ENCODE measurements at places on chromosomes 5 and 9.

DNA sequence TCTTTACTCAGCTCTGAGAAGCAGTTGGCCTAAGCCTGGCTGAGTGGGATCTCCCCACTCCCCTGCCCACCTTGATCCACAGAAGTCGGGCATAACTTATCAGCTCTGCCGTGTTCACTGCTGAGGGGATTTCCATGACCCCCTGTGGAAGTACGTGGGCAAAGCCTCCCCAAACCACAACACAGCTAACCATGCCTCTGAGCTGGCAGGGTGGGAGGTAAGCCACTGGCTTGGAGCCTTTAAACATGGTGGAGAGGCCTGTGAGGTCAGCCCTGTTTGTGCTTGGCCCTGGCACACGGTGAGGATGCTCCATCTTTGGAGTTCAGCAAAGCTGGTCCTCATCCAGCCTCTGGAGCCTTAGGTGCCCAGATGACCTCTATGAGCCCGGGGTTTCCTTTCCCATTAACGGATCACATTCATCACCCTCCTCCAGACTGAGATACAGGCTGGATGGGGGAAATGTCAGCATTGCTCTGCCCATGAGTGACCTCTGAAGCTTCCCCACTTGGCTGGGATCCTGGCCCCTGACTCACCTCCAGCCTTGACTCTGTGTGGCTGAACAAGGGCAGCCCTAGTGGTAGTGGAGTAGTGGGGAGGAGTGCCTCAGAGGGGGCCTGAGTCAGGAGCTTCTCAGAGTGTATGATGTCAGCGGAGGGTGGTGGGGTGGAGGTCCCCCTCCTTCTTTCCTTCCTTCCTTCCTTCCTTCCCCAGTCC lies 6.2 kb downstream of the PDLIM4 start:
- DNase-seq = no peak

DNA sequence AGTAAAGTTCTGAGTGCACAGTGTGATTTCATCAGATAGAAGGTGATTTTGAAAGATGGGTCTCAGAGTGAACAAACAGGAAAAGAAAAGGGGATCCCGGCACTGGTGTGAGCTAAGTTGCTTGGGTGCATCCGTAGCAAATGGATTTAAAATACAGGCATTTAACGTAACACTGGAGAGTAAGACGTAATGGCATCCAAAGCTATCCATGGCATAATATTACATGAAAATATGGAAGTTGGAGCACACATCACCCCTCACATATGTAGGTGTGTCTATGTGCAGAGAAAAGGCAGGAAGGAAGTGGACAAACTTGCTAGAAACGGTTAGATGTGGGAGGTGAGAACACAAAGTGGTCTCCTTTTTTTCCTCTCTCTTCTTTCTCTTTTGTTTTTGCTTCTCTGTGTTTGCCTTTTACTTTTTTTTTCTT lies 38.2 kb upstream of the SEMA4D start:
- DNase-seq = no peak

DNA sequence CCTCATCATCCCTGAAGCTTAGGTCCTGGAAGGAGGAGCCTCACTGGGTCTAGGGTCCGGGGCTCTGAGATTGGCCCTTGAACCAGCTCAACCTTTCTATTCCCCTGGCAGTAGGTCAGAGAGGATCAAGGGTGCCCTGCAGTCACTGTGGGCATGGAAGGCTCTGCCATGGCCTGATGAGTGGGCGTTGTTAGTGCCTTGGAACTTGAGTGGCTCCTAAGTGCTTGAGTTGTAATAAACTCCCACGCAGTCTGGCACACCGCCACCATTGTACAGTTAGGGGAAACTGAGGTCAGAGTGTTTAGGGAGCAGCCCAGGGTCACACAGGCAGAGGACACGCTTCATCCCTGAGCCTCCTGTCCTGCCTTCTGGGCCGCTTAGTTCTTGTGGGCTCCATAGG lies 10.4 kb upstream of the SYNPO start:
- DNase-seq = no peak

GRCh38 chr5:11719888-11720481 lies 184.3 kb downstream of the CTNND2 start:
- DNase-seq = no peak

DNA sequence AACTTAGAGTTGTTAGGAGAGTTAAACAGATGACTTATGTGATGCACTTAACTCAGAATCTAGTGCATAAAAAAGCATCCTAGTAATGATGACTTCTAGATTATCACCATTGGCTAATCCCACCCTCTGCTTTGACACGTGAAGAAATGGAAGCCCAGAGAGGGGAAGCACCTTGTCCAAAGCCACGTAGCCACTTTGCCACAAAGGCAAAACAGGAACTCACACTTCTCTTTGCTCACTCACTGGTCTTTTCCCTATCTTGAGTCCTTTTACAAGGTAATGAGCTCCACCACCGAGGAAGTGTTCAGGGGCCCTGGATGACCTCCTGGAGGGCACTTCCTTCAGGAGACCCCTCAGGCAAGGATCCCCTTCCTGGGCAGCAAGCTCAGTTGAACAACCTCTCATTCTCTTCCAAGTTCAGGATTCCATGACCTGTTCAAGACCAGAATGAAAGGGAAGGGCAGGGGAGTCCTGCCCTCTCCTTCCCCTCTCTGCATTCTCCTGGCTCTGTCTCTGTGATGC lies 89.7 kb downstream of the HRH2 start:
- no peak for DNase-seq

DNA sequence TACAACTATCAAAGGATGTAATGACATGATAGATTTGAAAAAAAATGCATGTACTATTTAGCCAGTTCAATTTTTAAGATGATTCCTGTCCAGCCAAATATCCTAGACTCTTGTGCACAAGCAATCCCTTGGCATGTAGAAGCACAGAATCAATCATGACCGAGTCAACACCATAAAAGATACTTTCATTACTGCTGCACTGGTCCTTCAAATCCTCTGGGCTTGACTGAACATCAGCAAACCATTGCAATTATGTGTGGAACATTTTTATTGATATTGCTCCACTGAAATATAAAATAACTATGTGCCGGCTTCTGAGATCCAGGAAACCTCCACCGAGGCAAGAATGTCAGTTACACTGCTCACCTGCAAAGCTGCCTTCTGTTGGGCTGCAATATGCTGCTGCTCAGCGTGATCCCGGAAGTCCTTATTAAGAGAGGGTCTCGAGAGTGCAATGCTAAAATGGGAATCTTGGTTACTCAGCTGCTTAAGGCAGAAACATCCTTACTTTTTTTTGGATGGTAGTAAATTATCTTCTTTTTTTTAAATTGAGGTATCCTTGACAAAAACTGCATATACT lies 28.7 kb downstream of the INIP start:
- no peak for DNase-seq

GRCh38 chr9:21966140-21966851 lies 27.9 kb downstream of the CDKN2A start:
- no peak for DNase-seq

DNA sequence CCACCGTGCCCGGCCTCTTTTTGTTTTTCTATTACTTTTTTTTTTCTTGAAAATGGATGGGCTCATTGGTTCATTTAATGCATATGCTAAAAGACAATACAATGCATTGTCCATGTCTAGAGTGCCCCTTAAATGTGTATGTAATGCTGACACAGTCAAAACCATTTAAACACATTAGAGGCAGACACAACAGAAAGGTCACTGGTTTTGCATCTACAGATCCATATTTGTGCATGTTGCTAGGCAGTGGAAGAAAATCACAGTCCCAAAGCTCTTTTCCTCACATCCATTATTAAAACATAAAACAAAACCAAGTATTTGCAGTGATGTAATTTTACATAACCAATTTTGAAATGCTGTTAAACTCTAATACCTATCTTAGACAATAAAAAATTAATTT lies 389.0 kb downstream of the TAF11L14 start:
- no peak for DNase-seq

GRCh38 chr5:179806250-179807048 lies at the start of gene MGAT4B:
TSS of gene MGAT4B (minus strand) at chr5:179806866. CDS start at chr5:179806583, 283 bp downstream.
- peak; percentile 66 for DNase-seq

- DNase-seq = no peak
These were observed 138.5 kb upstream of the IRX2 start for GRCh38 chr5:2890011-2890410.

- no peak for DNase-seq
These were observed 69.6 kb downstream of the ADAMTSL1 start for GRCh38 chr9:18543406-18544192.

GRCh38 chr5:58378613-58379390 lies 81.1 kb downstream of the PLK2 start:
- no peak for DNase-seq

DNA sequence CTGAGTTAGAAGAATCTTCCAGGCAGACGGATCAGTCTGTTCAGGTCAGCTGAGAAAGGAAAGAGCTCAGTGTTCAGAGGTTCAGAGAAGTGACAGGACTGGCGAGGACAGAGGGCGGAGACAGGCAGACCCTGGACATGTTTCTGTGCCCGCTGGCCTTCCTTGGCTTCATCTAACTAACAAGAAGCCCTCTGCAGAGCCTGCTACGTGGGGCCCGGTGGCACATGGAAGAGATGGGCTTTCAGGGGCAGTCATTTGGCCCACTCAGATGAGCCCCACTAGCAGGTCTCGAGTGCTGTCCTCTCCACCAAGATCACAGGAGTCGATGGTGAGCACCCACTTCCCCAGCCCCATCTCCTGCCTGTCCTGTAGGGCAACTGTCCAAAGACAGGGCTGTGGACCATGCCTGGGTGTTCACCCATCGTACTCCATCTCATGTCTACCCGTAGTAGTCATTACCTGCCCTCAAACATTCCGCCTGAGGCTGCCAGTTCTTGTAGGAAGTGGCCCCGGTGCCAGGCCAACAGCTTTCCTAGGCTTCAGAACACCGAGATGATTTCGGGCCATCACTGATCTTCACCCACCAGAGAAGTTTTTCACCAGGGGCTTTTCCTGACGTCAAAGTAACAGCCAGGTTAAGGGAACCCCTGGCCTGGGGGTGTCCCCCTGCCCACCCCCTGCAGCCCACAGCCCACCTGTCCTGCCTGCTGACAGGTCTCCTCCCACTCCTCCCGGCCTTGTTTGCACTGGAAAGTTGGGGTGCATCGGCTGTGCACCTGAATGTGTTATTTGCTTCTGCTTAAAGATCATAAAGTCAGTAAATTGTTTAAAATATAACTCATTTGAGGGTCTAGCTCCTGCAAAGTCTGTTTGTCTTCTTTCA lies 14.0 kb downstream of the IRX2 start:
- no peak for DNase-seq

DNA sequence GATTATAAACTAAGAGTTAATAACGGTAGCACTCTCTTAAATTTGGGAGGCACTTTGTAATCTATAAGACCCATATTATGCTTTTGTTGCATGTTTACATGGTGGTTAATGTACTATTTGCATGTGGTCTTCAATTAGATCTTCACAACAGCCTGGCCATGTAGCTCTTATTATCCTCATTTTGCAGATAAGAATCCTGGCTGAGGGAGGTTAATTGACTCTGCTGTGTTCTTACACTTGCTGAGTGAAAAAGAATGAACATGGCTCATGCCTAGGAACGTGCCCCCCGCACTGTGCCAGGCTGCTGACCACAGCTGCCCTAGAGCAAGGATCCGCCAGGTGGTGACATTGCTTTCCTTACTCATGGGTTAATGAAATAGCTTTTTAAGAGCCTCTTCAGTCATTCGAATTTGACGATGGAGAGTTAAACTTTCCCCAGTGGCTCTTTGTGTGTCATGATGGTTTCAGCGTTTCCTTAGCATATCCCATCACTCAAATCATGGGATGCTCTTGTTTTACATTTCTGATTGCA lies 97.9 kb downstream of the CDH6 start:
- DNase-seq = no peak

DNA sequence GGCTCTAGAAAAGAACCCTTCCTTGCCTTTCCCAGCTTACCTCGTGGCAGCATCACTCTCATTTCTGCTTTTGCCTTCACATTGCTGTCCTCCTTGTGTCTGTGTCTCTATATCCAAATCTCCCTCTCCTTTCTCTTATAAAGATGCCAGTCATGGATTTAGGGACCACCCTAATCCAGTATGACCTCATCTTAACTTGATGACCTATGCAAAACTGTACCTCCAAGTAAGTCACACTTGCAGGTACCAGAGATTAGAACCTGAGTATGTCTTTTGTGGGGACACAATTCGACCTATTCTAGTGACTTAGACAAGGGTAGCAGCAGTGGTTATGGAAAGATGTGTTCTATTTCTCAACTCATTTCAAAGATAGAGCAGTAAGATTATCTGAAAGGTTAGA lies 160.1 kb downstream of the HMHB1 start:
- no peak for DNase-seq

DNA sequence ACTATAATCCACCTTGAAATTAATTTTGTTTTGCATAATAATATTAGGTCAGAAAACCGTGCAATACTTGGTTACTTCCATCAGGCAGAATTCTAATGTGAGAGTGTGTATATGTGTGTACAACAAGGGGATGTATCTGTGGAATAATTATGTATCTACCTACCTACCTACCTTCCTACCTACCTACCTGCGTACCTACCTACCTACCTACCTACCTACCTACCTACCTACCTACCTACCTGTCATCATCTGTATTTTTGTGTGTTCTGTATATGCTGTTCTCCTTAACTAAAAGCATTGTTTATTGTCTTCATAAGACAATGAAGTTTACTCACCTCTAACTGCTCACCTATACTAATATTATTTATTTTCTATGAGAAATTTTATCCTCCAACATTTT lies 52.8 kb downstream of the VCAN start:
- no peak for DNase-seq

DNA sequence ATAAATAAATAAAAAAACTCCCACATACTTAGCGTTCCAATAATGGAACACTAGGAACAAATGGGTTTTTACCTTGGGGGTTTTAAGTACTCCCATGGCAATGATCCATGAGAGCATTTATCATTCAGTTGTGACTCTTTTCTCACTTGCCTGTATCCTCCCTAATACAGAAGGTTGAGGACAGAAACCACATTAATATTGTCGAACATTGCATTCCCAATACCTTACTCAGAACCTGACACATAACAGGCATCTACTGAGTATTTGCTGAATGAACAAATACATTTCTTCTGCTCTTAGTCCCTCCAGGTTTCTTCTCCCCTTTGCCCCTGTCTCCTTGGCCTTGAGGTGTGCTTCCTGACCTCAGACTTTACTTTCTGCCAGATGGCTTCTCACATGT lies 175.9 kb downstream of the CEMIP2 start:
- no peak for DNase-seq

GRCh38 chr5:159451197-159452052 lies 121.1 kb upstream of the IL12B start:
- DNase-seq = no peak

- no peak for DNase-seq
These were observed 313 bp downstream of the LCN12 start for GRCh38 chr9:136952321-136952850.

DNA sequence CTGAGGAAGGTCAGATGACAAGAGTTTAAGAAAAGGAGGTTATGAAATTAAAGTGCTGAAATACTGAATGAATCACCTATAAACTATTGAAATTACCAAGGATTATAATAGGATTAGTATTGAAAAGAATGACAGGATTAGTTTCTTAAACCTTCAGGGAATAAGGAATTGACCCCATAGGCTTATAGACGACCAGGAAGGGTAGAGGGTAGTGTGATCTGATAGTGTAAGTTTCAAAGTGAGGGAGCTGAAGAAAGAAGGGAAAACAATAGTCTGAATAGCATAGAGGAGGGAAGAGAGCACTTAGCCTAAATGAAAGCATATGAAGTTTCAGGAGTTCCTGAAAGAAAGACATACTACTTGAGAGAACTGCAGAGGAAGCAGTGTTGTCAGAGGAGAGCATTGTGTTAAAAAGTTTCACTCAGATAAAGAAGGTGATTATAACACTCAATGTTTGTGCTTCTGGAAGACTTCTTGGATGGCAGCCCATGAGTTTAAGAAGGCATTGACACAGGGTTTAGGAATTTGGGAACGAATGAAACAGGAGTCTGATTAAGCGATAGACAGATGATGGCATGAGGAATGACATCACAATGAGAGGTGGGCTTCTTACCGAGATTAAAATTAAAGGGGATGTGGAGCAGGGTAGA lies 557.9 kb upstream of the GRAMD2B start:
- DNase-seq = no peak
